Lower lobe of right lung (tissue), 2 donors: ENCODE measurements at places on chromosomes 5 and 9. TPM values are rescaled to one million over a fixed set of nuclear protein-coding genes. Genes with fewer than 3 reads are reported as not detected.

DNA sequence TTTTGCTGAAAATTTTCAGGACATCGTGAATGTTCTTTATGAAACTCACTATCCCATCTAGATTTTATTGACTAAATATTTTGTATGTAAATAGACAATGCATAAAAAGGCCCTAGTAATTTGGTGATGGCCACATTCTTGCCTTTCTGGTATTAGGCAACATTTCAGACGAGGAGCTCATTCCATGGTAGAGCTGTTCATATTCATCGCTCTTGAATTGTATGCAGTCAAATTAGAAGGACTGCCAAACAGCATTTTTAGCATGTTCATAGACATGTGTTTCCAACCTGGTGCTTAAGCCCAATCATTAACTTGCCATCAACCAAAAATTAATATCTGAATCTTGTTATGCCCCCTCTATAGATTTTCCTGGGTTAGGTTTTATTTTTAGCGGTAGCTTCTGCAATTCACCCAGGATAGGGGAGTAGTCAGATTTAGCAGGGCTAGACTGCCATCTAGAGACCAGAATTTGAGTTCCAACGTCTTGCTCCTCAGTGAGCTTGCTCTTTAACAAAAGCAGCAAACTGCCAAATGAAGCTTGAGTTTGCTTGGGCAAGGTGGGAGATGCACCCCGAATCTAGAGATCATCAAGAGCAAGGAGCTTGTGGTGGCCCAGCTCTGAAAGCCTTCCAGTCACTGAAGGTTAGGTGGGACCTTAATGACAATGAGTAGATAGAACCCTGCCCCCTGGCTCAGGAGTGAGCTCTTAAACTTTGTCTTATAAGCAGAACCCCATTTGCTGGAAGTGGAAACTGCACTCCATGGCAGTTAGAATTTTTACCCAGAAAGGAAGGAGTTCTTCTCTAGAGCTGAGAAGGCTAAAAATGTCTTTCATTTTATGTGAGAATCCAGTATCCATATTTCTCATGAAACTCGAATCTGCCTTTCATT, 456.2 kb downstream of the RASEF start:
- H3K4me1 ChIP-seq: peaks cover 15% of the 10 kb centered on the region
- H3K27me3 ChIP-seq: no peaks in the 10 kb centered on the region
- H3K36me3 ChIP-seq: no peaks in the 10 kb centered on the region
- no peak overlapping the region for H3K27ac ChIP-seq
- no peak for DNase-seq
- H3K4me3 ChIP-seq: no peak overlapping the region

GRCh38 chr9:114347675-114348074, 18.0 kb downstream of the ORM2 start:
- peaks cover 23% of the 10 kb centered on the region for H3K4me1 ChIP-seq
- H3K27me3 ChIP-seq: no peaks in the 10 kb centered on the region
- DNase-seq: no peak

The LCP2 gene
- total RNA-seq: 82.9 TPM

DNA sequence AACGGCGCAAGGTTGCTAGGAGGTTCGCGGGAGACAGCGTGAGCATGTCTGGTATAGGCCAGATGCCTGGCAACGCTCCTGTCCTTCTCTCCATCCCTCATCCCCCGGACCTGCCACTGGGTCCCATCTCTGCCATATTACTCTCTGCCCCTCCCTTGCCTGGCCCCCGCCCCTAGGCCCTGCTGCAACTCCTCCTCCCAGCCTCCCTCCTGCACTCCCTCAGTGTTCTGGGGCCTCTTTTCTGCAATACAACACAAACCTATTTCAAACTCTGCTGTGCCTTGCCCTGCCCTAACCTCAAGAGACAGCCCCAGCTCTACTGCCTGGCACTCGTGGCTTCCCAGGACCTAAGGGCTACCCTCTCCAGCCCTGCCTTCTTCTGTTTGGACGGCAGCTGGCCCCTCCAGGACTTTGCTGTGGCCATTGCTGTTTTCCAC, 8.9 kb upstream of the DBN1 start:
- H3K27me3 ChIP-seq: no peaks in the 10 kb centered on the region
- H3K27ac ChIP-seq: no peak overlapping the region
- H3K4me1 ChIP-seq: peaks cover 24% of the 10 kb centered on the region
- peaks cover 40% of the 10 kb centered on the region for H3K36me3 ChIP-seq
- no peak for DNase-seq

The HMGCS1 gene
- 119 TPM for total RNA-seq

- H3K36me3 ChIP-seq: no peaks in the 10 kb centered on the region
- H3K4me1 ChIP-seq: no peaks in the 10 kb centered on the region
- no peaks in the 10 kb centered on the region for H3K27me3 ChIP-seq
- H3K27ac ChIP-seq: no peak overlapping the region
- no peak for DNase-seq
Observed at GRCh38 chr9:16039988-16040761, 487.3 kb downstream of the CCDC171 start.
